ENCODE measurements at places on chromosomes 12 and 14.

DNA sequence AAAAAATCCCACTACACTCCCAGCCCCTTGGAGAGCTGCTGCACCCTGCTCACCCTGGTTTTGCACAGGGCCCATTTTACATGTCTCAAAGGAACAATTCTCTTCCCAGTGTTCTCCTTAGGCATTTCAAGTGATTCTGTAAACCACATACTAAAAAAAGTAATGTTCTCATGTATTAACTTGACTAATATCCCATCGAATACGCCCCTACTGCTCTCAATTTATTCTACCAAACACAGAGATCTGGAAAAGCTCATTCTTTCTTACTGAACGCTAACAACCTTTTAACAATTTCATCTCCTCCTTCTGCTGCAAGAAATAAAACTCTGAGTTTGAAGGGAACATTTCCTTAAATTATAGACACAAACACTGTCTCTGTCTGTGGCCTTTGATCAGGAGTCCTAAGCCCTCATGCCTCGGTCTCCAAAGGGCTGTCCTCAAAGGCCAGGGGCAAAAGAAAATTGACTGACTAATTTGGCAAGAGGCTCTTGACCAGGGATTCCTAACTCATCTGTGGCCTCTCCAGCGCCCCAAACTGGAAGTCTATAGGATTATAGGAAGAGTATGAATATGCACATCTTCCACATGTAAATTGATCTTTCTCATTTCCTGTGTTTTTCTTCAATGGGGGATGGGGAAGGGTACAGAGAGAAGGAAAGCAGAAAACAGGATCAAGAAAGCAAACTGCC, 17.1 kb upstream of the TSPAN11 start:
- no peak for DNase-seq

DNA sequence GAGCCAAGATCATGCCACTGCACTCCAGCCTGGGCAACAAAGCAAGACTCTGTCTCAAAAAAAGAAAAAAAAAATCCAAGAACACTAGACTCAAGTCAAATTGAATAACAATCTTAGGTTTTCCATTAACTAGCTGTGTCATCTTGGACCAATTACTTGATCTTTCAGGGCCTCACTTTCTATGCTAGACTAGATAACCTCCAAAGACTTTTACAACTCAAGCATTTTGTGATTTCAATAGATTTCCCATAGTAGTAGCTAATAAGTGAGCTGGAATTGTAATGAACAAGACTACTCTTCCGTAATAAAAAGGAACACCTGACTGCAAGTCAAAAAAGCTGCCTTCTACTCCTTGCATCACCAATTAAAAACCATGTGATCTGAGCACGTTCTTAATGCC, 127.0 kb upstream of the SSTR1 start:
- DNase-seq = no peak

- DNase-seq = no peak
Measured at GRCh38 chr14:79074510-79074909, 904.3 kb downstream of the NRXN3 start.

GRCh38 chr12:27936196-27936595, 36.3 kb downstream of the PTHLH start:
- DNase-seq = no peak

- no peak for DNase-seq
Measured at GRCh38 chr12:93772003-93772700, 95.0 kb downstream of the CRADD start.

GRCh38 chr12:2029851-2030250, 22.9 kb upstream of the CACNA1C start:
- no peak for DNase-seq

DNA sequence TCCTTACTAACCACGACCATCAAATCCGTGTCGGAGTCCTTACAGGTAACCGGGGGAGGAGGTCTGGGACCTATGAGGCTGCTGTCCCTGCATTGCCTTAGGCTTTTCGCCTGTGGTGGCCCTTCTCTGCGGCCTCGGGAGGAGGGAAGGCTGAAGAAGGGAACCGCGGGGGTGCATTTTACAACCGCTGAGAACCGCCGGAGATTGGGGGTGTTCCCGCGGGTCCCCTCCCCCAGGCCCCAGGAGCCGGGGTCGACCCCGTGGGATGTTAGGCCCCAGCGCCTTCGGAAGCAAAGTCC, 549 bp downstream of the GPHN start:
- no peak for DNase-seq

DNA sequence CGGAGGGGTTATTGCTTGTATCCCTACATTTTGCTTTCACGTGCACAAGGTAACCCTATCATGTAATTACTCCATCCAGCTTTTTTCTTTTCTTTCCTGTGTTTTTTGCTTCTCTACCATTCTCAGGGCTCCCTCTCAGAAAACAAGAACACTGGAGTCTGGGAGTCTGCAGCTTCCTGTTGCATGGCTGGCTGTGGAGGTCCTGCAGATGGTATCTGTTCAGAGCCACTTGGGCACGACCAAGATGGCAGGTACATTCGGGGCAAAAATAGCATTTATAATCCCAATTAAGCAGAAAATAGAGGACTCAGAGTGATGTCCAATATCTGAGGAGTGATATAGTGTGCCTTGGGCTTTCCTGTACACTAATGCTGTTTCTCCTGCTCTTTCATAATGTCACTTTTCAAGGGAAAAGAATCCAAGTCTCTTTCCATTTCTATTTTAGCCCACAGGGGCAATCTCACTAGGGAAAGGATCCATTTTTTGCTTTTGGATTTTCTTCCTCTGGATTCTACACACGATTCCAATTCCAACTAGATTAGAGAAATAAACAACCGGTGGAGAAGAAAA, 3.2 kb upstream of the NUMB start:
- DNase-seq = peak; percentile 29

DNA sequence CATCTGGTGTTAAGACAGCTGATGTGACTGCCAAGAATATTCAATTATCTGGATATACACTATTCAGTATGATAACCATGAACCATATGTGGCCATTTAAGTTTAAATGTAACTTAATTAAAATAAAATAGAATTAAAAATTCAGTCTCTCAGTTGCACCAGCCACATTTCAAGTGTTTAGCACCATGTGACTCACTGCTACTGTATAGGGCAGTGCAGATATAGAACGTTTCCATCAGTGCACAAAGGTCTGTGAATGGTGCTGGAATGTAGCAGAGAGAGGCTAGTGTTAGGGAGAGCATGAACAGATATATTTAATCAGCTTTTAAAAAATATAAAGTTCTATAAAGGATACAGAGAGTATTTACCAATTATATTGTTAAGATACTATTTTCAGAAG, 28.7 kb downstream of the ARID4A start:
- DNase-seq = no peak

DNA sequence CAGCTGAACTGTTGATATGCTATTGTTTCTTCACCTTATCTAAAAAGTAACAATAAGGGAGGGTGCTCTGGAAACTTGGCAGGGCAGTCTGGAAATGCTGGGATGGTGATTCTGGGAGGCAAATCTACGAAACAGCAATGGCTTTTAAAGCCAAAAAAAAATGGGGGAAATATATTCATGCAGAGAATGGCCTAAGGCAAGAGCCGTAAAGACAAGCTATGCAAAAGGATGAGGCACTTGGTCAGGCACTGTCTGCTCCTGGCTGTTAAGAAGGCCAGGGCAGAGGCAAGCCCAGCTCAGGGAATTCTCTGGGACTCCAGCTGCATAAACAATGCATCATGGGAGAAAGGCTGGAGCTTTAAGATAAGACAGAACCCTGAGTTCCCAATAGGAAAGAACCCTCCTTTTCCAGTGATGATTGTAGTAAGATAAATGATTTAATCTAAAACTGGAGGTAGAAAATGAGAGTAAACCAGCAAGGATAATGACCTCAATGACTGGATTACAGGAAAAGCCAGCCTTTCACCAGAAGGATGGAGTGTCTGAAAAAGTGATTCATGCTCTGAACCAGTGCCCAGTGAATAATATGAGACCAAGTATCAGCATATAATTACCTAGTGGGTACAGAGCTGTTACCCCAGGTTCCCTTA, 46.0 kb downstream of the ITPR2 start:
- no peak for DNase-seq

GRCh38 chr14:54691525-54692283, 124.8 kb downstream of the SAMD4A start:
- peak; percentile 94 for DNase-seq

- DNase-seq = no peak
Measured at GRCh38 chr12:1812650-1813302, 7.6 kb upstream of the LRTM2 start.

DNA sequence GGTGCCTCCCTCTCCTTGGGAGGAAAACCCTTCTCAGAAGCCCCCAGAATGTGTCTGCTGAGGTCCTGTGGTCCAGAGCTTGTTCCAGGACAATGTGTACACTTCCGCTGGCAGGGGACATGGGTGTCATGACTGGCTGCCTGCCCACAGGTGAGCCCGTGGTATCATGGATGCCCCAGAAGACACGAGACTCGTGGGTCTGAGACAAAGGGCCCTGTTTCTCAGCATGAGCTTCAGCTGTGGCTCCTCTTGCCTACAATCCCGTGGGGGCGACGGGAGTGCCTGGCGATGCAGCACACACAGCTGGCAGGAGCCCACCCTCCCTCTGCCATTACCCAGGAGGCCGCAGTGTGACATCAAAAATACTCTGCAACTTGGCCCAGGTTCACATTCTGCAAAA, 7.0 kb downstream of the TMEM121 start:
- DNase-seq = no peak

GRCh38 chr12:131620946-131621681, 89.8 kb upstream of the SFSWAP start:
- no peak for DNase-seq

DNA sequence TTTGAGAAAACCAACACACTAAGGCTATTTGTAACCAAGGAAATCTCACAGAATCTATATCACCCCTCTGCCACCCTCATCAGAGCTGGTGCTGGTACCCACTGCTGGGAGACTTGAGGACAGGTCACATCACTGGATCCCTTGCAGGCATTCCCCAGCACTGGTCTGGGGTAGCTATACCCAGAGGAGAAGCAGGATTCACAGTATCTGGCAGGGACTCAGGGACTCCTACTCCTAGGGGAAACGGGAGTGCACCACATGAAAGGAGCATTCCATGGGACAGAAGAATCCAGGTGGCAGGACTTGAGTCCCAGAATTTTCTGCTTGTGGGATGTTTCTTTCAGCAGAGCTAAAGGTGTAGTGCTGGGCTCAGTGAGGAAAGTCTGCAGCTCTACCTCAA, 223.2 kb downstream of the ADGRD1 start:
- DNase-seq = no peak
